Testis (tissue), 5 donors: ENCODE measurements at places on chromosomes 11 and 22.

DNA sequence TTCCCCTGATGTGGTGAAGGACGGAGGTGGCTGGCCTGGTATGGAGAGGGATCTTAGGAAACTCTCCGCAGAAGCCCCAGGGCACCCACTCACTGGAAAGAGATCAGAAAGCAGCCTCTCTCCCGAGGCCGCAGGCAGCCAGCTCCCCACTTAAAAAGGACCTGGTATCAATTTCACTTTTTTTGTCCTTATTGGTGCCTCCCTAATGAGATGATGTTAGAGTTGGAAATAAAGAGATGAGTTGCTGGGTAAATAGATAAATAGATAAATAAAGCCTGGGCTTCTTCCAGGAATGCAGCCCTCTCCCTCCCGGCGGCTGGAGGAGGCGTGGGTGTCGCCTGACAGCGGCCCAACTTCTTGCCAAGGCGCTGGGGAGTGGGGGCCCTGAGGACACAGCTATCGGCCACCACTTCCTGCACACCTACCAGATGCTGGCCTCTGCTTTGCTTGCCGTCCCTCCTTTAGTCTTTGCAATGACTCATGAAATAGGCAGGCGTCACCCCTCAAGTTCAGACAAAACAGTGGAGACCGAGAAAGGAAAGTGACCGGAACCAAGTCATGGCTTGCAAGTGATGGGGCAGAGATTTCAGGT is 42.9 kb downstream of the LINC01488 start:
- no peak for DNase-seq

DNA sequence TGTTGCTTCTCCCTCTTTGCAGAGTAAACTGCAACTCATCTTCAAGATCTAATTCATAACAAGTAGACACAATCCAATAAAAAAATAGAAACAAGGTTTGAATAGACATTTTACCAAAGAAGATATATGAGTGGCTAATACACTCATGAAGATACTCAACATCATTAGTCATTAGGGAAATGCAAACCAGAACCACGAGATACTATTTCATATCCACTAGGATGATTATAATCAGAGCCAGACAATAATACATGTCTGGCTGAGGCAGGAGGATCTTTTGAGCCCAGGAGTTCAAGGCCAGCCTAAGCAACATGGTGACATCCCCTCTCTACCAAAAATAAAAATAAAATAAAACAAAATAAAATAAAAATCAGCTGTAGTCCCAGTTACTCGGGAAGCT is 85.0 kb downstream of the ATG16L2 start:
- no peak for DNase-seq

DNA sequence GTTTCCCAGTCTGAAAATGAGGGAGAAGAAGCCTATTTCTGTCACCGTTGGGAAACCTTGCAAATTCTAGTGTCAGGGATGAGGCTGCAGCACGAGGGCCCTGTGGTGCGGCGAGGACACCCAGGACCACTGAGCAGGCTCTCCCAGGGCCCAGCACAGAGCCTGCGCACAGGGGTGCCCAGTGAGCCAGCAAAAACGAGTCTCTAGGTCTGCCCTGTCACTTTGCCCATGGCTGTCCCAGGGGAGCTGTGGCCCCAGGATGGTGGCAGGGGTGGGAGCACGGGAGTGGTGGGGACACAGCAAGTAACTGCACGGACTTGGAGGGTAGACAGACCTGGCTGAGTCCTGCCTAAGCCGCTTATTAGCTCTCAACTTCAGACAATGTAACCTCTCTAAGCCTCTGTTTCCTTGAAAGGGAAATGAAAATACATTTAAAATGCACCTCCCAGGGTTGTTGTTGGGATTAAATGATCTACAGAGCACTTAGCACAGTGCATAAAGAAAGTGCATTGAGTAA is 44.2 kb downstream of the DSCAML1 start:
- DNase-seq: no peak

GRCh38 chr11:45341372-45341771 is 55.2 kb upstream of the SYT13 start:
- DNase-seq: no peak

DNA sequence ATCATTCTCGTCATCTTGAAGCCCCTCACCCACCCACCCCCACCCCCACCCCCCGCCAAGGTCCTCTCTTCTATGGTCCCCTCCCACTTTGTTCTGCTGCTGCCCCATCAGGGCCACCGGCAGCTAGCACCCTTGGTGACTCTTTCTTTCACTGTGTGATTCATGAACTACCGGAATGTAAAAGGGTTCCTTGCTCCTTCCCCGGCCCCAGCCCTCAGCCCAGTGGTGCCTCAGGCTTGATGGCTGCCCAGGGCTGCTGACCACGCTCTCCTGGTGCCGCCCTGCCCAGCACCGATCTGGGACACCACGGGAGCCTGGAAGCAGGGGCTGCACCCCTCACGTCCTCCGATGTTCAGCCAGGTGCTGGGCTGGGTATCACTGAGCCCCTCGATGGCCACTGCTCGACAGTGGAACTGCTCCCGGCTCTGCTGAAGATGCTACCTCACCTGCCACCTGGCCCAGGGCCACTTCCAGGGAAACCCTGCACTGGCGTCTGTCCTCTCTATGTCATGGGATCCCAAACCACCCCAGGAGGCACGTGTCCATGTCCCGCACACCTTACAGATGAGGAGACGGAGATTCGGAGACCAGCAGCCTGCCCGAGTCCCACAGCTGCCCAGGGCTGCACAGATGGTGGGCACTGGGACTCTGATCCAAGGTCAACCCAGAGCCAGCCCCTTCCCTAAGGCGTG is 39.7 kb downstream of the IGLL5 start:
- no peak for DNase-seq

- no peak for DNase-seq
Observed at GRCh38 chr11:88202498-88202897, 27.3 kb upstream of the RAB38 start.

DNA sequence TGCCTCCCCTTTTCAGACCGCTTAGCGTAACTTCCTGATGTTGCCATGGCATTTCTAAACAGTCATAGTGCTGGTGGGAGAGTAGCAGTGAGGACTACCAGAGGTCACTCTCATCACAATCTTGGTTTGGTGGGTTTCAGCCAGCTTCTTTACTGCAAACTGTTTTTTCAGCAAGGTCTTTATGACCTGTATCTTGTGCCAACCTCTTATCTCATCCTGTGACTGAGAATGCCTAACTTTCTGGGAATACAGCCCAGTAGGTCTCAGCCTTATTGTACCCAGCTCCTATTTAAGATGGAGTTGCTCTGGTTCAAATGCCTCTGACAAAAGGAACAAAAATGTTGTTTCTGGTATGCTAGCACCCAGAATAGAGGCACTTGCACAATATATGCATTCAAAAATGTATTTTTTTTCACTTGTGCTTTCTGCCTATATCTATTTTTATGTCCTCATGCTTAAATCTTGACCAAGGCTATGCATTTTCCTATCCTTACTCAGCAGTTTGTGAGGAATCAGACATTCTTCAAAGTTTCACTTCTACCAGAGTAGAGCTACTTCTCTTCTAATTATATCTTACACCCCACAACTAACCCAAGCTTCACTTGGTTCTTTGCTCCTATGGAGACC is 16.1 kb upstream of the OR51M1 start:
- no peak for DNase-seq
